Stimulated activated CD4-positive, alpha-beta T cell treated with anti-CD3 and anti-CD28 coated beads, Interleukin-1b, Interleukin-23, amount 100 ng/mL, for 1 hour (primary cell): ENCODE measurements at places on chromosomes 1 and 21.

GRCh38 chr1:15540186-15540585 lies 13.5 kb downstream of the DNAJC16 start:
- no peak for DNase-seq

GRCh38 chr1:114023377-114023776 lies 44.1 kb downstream of the OLFML3 start:
- no peak for DNase-seq

- DNase-seq = peak; percentile 57
Observed at GRCh38 chr1:25520446-25521061, 22.9 kb upstream of the LDLRAP1 start.

- no peak for DNase-seq
Observed at GRCh38 chr21:42525029-42525581, 11.5 kb downstream of the SLC37A1 start.
